ENCODE measurements at places on chromosomes 5 and 9.

DNA sequence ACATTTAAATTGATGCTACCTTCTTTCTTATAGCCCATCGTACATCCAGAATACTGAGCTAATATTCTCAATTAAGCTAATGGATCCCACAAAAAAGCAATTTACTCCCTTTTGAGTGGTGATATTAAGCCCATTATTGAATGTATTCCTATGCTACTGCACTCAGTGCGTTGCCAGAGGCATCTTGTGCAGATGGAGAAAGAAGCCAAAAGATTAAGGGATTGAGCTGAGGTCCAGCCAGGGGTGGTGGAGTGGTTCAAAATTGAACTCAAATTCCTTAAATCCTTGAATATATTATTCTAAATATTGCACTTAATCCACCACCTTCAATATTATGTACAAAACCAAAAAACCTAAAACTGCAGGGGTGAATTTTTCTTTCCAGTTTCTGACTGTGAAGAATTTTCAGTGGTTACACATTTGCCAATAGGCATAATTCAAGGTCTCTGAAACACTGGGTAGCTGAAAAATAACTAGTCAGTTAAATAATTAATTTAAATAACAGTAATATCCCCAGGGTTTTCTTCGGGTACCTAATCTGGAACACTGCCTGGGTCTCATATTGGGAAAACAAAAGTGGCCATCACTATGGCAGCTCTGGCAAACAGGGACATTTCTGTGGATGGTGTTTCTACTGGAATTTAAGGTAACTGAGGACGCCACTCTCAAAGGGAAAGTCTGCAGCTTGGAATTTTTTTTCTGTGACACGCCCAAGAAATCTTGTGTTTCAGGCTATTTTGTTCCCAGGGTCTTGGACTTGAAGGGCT is 6.2 kb upstream of the LIFR start:
- DNase-seq = no peak

- DNase-seq = no peak
These were observed 7.9 kb downstream of the SLC44A1 start for GRCh38 chr9:105252405-105252756.

DNA sequence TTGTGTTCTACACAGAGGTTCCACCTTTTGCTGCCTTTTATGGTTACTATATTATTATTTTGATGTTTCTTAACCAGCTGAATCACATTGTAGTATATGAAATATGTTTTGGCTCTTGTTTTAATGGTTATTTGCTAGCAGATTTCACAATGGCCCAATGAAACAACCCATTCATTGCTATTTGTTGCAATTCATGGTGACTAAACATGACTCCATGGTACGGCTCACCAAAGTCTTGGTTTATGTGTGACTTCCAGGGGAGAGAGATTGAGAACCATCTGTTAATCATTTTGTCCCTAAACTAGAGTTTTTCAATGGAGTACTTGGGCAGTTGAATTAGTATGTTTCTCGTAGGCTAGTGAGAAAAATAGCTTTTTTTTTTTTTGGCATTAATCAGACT is 108.4 kb downstream of the GHR start:
- no peak for DNase-seq

DNA sequence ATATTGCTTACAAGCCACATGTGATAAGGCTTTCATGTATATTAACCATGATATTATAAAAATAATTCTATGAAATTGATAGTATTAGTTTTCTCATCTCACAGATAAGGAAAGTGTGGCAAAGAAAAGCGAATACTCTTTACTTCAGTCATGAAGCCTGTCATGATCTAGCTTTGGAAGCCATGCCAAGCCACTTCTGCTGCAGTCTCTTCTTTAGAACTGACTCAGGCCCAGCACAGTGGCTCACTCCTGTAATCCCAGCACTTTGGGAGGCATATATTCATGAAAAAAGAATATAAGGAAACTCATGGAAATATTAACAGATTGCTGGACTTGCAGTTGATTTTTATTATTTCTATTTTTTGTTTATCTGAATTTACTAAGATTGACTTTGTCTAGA is 42.9 kb upstream of the PJA2 start:
- no peak for DNase-seq

DNA sequence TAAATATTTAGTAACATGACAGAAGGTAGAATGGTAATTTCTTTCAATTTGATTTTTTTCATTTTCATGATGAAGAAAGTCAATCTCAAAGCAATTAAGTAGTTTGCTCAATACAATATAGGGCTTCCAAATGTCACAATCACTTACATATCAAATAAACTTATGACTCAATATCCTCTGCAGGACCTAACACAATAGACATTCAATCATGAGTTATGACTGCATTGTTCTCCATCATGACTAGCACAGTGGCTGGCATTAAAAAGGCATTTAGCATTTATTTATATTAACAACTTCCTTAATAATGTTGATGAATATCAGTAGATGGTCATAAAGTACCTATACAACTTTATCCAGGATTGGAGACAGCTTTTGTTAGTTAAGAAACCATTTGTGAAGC is 1499.6 kb downstream of the EFNA5 start:
- no peak for DNase-seq

GRCh38 chr5:107285772-107286171 is 385.0 kb downstream of the EFNA5 start:
- DNase-seq = no peak

GRCh38 chr5:125584140-125584520 is 837.7 kb upstream of the ZNF608 start:
- DNase-seq = no peak

DNA sequence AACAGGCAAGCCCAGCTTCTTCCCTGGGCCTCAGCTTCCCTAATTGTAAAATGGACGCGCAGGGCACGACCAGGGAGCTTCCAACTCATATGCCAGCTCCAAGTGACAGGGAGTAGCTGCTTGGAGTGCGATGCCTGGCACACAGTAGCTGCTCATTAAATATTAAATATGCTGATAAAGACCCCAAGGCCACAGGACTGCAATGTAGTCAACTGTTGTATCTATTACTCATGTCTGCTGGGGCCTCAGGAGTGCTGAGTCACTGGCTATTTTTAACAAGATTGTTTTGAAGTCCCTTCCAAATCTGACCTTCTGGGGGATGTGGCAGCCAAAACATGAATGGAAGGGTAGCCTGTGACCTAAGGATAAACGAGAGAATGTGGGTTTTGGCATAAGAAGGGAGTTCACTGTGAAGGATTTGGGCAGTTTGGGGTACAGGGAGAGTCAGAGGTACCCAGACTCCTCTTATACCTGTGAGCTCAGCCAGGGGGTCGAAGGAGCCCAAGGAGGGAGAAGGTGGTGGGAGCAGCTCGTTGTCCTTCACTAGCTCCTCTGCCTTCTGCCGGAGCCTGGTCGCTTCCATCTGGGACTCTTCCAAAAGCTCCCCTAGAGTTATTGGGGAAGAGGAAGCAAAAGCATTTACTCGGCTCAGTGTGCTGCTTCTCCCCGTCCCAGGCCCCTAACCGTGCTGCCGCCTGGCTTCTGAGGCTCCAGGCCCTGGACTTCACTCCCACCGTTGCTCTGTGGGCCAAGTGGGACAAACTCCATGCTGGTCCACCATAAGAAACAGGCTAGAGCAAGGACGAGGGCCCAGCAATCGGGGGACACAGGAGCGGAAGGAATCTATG is 17.5 kb downstream of the TNIP1 start:
- DNase-seq = no peak

- no peak for DNase-seq
These were observed 18.3 kb upstream of the MUSK start for GRCh38 chr9:110650261-110650660.
